Activated CD4-positive, alpha-beta T cell treated with anti-CD3 and anti-CD28 coated beads, Interleukin-2, amount 50 U/mL, for 24 hours (primary cell): ENCODE measurements at places on chromosomes 2 and 18.

DNA sequence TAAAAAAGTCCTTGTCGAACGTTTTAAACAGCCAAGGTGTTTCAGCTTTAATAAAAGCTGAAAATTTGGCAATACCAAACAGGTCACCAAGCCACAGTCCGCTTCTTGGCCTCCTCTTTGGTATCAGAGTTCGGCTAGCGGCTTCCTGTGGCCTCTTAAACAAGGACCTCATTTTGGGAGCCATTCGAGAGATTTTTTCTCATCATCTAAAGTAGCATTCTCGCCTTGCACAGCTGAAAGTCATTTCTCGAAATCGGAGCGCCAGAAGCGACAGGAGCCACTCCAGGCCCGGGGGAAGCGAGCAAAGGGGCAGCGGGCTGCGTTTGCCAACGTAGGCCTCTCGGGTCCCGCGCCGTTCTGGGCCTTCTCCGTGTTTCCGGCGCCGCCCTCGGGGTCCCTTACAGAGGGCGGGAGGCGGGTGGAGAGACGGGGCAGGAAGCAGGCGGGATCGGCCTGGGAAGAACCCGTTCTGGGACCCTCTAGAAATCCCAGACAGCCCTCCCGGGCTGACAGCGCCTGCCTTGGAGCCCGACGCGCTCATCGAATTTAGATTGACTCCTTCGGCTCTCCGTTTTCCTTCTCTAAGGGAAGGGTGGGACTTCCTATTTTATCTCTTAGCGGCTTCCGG is 522 bp upstream of the ZNF407 start:
- DNase-seq, result peak; percentile 53

DNA sequence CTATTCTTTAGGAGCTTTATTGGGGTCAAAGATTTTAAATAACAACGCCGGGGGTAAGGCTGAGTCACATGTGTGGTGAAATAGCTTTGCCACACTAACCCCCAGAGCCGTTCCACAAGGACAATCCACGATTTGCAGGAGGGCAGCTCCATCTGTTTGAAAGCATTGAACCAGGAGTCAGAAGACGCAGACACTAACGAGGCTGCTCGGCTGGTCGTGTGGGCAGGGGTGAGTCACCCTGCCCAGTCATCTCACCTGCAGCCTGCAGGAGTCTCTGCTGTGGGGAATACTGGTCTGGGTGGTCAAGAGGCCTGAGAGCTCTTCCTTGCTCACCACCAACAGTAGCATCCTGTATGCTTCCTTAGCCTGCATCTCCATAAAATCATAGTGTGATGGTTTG is 149.2 kb upstream of the NCK2 start:
- DNase-seq, result no peak

GRCh38 chr2:118942031-118942430 is at the start of gene MARCO:
MARCO (plus strand) TSS chr2:118942194; CDS start chr2:118942301, 107 bp downstream.
- DNase-seq, result no peak

DNA sequence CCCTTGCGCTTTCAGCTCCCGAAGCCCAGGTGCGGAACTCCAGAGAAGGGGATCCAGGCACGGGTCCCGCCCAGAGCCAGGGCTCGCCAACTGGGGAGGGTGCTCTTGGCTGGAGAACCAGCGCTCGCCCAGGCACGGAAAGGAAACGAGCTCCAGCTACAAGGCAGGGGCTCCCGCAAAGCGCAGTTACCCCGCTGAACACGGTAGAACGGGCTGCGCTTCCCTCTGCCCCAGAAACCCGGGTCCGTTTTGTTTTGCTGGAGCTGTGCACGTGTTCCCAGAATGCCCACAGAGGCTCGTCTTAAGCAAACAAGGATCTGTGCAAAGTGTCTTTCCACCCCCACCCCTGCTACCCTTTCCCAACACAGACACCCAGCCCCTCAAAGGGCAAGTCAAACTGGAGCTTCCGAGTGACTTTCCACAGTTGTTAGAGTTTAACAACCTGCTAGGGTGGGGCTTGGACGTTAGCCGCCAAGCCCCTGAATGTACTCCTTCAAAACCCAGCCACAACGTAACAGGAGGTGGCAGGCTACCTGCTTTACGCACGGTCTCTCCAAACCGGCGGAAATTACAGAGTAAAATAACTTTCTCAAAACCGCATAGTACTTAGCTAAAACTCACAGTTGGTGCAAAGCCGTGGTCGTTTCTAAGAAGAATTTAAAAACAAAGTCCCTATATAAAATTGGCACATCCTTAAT is 775 bp downstream of the RNF125 start:
- DNase-seq, result peak; percentile 30

DNA sequence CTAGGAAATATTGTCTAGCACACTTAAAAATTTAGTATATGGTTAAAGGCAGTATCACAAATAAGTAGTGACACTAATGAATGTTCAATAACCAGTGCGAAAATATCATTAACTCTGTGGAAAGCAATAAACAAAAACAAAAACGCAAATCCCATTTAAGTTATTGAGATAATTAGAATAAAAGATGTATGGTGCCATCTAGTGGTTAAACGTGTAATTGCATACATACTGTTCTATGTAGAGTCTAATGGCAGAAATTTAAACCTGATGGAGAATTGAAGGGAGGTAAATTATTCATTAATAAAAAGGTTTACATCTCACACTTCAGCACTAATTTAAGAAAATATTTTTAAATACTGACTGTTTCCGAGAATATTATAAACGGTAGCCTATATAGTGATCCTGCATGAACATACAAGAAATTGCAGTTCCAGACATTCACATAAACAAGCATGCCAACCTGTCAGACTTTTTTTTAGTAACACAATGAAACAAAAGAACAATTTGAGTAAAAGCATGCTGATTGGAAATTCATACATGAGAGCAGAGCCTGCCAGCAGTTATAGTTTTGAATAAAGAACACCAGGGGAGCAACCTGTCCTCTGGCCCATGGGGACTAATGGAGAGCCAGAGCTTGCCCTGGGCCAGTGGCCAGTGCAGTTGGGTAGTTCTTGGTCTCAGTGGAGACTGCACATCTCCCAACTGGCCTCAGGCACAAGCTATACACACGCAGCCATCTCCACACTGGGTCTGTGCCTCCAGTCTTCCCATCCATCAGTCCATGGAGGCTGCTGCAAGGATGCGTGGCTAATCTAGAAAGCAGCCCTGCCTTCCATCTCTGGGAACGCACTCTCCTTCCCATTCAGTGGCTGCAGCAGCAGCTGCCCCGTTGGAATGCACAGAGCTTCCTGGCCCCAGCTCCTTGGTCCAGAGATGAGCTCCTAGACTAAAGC is 28.0 kb downstream of the GCG start:
- peak; percentile 49 for DNase-seq

- DNase-seq, result no peak
Measured at GRCh38 chr18:37019157-37019827, 190.4 kb downstream of the KIAA1328 start.

DNA sequence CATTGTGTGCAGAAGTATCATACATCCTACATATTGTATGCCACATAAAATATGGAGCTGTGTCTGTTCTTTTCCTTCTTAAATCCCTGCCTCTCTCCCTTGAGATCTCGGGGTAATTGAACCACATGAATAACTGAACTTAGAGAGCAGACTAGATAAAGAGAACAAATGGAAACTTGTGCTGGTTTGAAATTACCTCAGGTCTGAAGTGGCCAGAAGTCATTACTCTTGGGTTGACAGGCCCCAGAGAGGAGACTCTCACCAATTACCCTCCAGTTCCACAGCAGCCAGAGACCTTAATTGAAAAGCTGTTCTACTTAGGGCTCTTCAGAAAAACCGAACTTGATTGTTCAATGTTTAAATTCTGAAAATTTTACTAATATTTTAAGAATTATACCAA is 5.0 kb upstream of the ADAM17 start:
- DNase-seq, result no peak

DNA sequence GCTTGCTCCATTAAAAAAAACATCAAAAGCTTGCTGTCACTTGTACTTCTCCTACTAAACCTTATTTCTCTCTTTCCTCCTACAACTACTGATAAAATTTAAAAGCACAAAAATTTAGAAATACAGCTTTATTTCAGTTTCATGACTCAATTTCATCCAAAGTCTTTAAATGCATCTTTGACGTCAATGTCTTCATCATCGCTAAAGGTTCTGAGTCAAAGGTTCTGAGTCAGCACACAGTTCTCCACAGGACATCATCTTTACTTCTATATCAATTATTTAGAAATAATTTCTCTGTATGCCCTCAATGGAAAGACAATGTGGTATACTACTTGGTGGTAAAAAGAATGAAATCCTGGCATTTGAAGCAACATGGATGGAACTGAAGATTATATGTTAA is 163.9 kb upstream of the DNMT3A start:
- no peak for DNase-seq

DNA sequence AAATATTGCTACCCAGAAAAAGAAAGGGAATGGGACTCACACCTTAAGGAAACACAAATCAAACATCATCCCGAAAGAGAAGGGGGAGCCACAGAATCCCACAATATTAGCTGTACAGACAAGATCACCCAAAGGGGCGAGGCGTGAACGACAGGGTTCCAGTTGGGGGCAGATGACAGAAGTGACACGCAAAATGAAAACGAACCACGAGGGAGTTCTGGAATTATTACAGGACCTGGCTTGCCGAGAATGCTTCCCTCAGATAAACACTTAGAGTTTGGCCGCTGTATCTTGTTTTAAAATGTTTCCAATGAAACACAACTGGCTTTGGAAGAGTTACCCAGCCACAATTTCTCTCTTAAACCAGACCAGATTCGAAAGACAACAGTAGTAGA is 60.4 kb downstream of the C2orf76 start:
- DNase-seq, result no peak

DNA sequence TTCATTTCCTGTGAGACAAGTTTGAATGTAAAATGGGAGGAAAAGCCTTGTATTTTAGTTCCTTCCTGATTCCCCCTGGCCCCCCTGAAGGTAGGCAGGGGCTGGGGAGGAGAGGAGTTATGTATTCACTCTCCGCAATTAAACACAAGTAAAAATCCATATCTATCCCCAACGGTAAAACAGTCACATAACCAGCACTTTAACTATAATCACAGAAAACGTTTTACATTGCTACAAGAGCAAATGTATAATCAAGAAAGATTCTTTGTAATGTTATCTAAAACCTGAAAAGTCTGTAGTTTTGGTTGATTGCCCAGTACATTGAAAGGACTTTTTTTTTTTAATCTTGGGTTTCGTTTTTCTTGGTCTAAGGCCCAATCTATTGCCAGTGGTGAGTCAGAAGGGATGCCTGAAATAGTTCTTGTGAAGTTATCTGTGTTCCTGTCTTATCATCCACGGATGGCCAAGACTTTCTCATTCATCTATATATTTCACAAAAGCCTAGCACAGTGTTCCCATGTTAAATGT is 34.5 kb upstream of the CCNYL1 start:
- no peak for DNase-seq

- no peak for DNase-seq
Measured at GRCh38 chr2:858646-859045, 92.0 kb upstream of the SNTG2 start.

- DNase-seq, result no peak
Measured at GRCh38 chr18:37252342-37252741, 313.3 kb downstream of the CELF4 start.

GRCh38 chr2:128783896-128784295 is 465.2 kb upstream of the HS6ST1 start:
- DNase-seq, result no peak

- no peak for DNase-seq
Measured at GRCh38 chr2:109409321-109410038, 204.3 kb downstream of the SEPTIN10 start.

DNA sequence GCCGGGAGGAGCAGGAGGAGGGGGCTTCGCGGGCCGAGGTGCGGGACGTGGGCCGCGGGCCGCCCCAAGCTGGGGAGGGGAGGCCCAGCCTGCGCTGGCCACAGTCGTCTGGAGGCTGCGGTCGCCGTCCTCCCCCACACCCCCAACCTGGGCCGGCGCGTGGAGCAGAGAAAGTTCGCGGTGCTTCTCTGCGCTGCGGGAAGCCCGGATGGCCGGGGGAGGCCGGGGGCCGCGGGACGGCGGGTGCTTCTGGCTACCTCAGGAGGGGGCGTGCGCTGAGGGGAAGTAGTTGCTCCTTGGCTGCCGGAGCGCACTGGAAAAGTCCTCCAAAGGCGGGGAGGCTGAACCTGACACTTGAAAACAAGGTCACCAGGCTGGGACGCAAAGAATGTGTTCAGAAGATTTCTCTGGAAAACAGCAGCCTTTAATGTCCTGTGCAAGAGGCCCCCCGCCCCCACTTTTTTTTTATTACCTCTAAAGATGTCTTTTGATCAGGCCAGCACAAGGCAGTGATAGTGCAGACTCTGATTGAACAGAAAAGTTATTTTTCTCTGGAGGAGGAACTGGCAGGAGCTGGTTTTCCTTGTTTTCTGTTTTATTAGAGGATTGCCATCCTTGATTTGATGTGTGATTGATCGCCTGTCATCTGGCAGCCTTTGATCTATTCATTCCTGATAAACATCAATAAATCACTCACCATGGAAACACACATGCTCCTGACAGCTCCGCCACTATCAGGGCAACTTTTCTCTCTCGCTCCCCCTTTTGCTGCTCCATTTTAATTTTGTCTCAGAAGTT is 1.6 kb downstream of the TSHZ1 start:
- no peak for DNase-seq

DNA sequence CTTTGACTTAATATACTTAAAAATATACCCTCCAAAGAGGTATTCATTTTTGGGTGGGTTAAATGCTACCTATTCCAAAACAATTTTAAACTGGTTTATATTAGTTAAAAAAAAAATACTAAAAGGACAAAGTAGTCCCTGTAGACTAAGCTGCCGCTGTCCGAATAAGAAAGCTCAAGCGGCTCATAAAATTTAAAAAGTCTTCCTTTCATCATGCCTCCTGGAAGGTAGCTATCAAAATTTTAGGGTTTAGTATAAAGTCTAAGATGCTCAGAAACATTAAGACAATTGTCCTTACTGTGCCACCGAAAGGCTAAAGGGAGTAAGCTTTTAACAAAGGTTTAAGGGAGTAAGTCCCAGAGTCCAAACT is 440 bp upstream of the UGGT1 start:
- DNase-seq, result no peak

GRCh38 chr2:43228756-43229659 is 2.6 kb upstream of the ZFP36L2 start:
- DNase-seq, result no peak

- DNase-seq, result no peak
Measured at GRCh38 chr2:34670482-34670881, 1071.4 kb upstream of the FAM98A start.

DNA sequence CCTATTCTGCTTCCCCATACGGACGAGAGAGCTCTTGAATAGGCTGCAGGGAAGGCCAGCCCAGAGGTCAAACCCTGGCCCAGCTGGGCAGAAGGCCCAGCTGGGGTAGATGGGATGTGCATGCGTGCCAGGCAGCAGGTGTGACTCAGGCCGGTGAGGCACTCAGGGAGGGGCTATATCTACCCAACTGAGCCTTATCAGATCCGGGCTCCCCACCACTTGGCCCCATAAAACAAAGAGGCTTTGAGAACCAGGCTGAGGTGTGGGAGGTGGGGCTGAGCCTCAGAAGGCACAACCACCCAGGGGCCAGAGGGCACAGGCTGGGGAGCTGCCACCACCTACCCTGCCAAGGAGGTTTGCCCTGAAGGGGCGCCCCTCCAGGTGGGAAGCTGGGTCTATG is 8.0 kb upstream of the CFAP65 start:
- no peak for DNase-seq

GRCh38 chr2:237581751-237582746 is 8.5 kb downstream of the RAB17 start:
- DNase-seq, result peak; percentile 39
